ENCODE measurements at places on chromosomes 12 and 14.

DNA sequence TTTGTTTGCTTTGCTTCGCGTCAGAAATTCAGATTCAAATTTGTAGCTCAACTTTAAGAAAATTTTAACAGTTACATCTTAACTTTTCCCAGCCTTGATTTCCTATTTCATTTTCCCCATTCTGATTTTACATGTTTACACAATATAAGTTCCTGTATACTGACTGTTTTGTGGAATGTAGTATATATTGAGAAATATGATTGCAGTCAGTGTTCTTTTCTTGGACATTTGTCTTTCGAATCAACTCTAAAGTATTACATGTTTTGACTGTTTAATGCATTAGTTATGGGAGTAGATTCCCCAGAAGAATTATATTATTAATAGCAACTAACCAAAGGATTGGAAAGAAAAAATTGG lies 48.1 kb downstream of the PRKCH start:
- no peak for DNase-seq

DNA sequence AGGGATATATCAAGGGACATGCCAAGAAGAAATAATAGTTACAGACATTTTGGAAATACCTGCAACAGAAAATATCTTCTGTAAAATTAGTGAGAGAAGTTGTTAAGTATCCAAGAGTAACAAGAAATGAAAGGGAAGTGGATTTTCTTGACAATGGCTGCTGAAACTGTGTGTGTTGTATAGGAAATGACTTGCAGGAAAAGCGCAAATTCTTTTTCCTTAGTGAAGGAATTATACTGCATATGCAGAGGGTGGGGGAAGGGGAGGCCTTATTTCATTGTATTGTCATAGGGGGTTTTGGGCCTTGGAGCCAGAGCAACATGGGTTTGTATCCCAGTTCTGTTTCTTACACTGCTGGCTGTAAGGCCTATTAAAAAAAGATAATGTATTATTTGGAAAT lies 84.4 kb upstream of the DDHD1 start:
- no peak for DNase-seq

DNA sequence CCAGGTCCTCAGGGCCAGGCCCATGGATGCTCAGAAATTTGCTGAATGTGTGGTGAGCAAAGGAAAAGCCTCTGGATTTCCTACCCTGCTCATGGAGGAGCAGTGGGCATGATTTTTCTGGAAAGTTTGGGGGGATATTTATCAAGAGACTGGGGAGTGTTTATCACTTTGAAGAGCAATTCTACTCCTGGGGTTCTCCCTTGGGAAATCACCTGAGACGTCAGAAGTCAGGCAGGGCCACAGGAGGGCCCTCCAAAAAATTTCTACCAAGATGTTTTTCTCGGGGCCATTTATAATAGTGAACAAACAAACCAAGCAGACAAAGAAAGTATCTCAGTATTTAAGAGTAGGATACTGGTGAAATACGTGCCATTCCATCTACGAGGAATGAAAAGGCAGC lies 20.1 kb upstream of the EIF2B2 start:
- no peak for DNase-seq

- peak; percentile 55 for DNase-seq
Measured at GRCh38 chr12:77685112-77685511, 145.6 kb upstream of the NAV3 start.

GRCh38 chr14:67060546-67060945 lies 128.7 kb upstream of the GARIN2 start:
- DNase-seq: no peak

DNA sequence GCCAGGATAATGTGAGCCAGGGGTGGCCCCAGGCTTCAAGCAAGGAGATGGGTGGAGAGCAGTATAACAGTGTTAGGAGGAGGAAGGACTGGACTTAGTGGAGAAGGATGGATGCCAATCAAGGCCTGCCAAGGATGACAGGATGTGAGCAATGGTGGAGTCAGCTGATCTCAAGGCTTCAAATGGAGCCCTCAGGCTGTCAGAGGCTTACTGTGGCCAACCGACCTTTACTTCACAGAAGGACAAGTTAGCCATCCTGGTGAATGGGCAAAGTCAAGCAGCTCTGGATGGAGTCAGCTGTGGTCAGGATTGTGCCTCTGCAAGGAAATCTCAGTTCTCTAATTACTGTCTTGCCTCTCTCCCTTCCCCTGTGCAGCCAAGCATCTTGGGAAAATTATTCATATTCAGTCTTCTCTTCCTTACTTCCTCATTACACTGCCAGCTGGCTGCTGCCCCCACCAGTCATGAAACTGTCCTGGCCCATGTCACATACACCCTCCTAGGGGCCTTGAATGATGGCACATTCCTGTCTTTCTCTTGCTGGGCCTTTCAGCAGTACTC lies 7.6 kb upstream of the STAT6 start:
- DNase-seq: no peak

DNA sequence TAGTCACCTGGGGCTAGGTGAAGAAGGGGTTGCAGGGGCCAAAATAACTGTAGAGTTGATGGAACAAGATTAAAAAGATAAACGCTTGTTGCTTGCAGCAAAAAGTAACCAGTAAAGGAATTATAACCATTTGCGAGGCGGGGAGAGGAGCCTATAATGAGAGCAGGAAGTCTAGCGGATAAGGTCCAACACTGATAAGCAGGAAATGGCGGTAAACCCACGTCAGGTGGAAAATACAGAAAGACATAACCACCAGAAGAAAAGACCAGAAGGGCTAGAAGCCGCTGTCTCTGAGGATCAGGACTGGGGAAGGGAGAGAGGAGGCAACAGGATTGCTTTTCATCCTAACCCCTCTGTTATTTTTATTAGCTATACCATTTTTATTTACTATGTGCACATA lies 303.3 kb downstream of the DPF3 start:
- DNase-seq: no peak

GRCh38 chr14:68680541-68681051 lies 112.3 kb downstream of the ZFP36L1 start:
- no peak for DNase-seq

- DNase-seq: no peak
Measured at GRCh38 chr12:53365245-53365904, 14.6 kb upstream of the SP1 start.

DNA sequence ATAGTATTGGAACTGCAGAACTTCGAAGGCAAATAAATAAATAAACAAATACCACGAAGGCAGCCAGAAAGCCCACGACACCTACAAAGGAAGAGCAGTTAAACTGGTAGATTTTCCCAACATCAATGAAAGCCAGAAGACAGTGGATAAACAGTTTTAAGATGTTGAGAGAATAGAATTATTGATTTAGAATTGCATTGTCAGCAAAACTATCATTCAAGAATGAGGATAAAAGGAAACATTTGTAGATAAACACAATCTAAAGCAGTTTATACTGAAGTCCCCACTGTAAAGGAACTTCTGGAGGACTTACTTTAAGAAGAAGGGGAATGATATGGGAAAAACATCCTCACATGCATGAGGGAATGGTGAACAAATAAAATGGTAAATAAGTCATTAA lies 29.5 kb downstream of the CACNA2D4 start:
- no peak for DNase-seq

- DNase-seq: no peak
Measured at GRCh38 chr14:68514608-68515194, 278.2 kb downstream of the ZFP36L1 start.

DNA sequence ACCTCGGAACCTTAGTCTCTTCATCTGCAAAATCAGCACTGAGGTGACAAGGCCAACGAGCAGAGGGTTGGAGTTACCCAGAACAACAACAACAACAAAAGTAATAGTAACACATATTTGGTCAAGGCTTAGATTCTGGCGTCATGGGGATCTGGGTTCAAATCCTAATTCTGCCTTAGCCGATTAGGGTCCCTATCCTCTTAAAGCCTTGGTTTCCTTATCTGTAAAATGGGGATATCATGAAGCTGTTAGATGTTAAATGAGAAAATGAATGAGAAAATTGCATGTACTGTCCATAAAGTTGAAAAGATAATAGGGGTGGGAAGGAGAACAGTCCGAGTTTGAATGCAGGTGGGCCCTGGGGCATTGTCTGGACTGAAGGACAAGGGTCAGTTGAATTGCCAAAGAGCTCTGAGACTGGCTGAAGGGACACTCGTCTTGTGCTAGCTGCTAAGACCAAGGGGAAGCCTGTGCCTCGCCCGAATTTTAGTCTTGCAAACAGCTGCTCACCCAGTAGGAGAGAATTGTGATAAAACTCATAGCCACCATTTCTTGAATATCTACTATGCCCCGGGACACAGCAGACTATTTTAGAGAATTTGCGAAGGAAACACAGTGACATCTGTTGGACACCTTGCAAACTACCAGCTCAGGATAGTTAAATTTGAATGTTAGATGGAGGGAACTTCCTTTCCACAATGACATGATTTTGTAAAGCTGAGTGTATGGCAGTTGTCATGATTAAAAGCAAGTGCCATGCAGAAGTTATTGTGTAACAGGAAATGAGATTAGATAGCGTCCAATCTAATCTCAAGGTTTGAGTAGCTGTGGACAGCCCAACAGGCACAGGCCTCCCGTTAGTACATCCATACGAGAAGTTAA lies 6.8 kb upstream of the HNF1A start:
- no peak for DNase-seq

DNA sequence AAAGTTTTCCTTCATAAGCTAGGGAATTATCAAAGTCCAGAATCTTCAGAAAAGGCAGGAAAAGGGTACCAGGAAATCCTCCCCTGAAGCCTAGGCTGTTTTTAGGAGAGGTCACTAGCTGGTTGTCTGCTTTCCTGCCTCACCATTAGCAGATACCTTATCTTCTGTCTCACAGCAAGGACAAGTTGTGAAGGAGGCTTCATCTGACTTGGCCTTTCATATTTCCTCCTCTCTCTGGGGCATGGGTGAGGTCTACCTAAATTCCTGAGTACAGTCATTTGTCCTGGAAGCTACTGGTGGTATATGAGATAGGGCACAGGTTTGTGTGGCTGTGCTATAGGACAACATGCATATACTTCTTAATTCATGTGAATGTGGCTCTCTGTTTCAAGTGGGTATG lies 2.3 kb downstream of the FOXJ2 start:
- DNase-seq: no peak

DNA sequence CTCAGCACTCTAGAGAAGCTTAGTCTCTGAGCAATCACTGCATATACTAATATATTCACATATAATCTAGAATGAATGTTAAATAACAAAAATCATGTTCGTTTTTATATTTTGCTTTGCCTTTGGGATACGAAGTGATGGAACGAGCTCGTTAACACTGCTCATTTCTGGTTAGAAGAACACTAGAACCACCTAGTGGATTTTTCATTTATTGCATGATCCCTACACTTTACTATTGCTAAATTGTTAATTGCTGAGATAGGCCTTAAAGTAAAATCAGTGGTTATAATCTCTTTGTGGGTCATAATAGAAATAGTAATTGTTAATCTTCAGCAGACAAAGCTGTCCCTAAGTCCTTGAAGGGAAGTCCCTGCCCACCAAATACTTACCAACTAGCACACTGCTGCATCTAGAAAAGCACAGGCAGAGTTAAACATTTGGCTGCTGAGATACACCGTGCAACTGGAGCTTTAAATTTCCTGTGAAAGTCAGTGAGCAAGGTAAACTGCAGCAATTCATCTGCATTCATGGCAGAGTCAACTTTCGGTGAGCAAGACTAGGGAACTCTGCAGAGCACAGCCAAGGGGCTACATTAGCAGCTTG lies 353.7 kb downstream of the APAF1 start:
- no peak for DNase-seq

DNA sequence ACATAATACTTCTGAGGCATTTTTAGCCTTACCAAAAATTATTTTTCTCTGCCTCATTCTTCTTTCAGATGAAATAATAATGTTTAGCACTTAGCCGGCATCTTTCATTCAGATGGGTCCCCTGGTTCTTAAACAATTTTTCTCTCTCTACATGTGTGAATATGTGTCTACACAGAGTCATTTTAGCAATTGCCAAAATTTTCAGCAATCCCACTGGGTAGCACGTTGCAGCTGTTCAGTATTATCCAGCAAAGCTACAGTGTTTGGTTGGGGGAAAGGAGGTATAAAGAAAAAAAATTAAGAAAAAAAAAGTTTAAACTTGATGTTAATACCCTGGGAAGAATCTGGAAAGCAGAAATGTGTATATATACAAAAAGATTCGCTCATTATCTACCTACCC lies 160.5 kb upstream of the TRHDE start:
- DNase-seq: no peak

DNA sequence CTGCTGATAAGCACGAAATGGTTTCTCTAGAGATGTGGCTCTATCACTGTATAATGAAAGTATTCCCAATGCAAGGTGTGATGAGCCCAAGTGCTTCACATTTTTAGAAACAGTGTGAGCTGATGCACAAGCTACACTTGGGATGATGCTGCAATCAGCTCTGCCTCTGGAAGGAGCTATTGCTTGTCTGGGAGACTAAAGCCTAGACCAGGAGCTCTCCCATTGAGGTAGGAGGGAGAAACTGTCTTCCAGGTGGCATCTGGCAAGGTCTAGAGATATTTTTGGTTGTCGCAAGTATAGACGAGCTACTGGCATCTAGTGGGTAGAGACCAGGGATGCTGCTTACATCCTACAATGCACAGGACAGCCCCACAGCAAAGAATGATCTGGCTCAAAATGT lies 42.0 kb downstream of the HECTD4 start:
- DNase-seq: no peak

GRCh38 chr12:104748790-104749189 lies 209.3 kb downstream of the SLC41A2 start:
- no peak for DNase-seq

GRCh38 chr12:111467857-111468241 lies 62.1 kb downstream of the SH2B3 start:
- DNase-seq: no peak

GRCh38 chr12:3896356-3896755 lies 23.2 kb upstream of the PARP11 start:
- DNase-seq: no peak

- no peak for DNase-seq
Measured at GRCh38 chr12:88723219-88723618, 142.9 kb upstream of the KITLG start.

- DNase-seq: peak; percentile 18
Measured at GRCh38 chr12:131639270-131639940, 71.5 kb upstream of the SFSWAP start.

GRCh38 chr12:5554711-5555110 lies 122.8 kb downstream of the NTF3 start:
- no peak for DNase-seq

DNA sequence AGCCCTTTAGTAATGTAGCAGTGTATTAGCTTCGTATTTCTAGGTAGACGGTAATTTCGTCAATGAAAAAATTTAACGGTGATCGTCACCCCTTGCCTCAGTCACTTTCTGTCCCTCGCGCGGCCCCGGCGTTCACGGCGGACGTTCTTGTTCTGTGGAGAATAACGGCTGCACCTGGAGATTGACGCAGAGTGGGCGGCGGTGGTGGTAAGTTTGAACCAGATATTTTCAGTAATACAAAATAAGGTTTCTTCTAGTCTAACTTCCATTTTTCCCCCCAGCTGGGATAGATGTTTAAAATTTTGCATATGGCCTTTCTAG lies 341 bp downstream of the ZNF10 start:
- peak; percentile 39 for DNase-seq

DNA sequence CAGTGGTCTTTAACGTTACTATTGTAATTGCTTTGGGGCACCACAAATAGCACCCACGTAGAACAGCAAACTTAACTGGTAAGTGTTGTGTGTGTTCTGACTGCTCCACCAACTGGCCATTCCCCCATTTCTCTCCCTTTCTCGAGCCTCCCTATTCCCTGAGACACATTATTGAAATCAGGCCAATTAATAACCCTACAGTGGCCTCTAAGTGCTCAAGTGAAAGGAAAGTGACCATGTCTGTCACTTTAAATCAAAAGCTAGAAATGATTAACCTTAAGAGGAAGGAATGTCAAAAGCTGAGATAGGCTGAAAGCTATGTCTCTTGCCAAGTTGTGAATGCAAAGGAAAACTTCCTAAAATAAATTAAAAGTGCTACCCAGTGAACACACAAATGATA lies 22.3 kb downstream of the PPP1R13B start:
- DNase-seq: no peak

- DNase-seq: no peak
Measured at GRCh38 chr14:102782974-102783373, 5.7 kb downstream of the TRAF3 start.
